GM20000 (cell line): ENCODE measurements at places on chromosomes 5 and 9.

DNA sequence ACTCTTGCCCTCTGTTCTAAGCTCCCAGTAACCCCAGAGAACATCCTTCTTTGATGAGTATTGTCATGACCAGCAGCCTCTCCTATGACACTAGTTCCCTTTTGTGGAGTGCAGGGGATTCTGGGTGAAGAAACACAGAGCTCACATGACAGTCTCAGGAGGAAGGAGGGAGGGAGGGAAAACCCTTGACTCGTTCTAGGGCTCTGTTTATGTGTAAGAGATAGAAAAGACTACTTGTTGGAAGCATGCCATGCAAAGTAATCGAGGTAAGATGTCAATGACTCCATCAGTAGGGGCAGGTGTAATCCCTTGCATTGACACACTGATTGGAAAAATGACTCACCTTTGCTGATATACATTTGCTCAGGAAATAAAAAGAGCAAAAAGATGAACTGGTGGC is 190.2 kb upstream of the ELL2 start:
- no peak for DNase-seq

DNA sequence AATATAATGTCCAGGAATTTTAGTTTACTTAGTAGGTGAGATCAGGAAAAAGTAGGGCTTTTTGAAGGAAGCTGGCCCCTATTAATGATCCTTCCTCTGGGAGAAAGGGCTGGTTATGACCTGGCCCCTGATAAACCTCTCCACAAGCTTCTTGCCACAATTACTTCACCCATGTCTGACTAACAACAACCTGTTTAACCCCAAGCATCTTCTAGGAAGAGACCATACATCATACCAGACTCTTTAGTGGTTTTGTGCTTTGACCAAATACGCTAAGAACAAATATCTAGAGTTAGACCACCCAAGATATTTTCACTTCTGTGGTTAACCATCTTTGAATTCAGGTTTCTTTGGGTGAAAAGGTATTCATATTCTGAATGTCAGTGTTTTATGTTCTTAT is 174.0 kb upstream of the SLC27A6 start:
- DNase-seq = no peak

- no peak for DNase-seq
Observed at GRCh38 chr5:98535901-98536300, 237.6 kb upstream of the RGMB start.

- no peak for DNase-seq
Observed at GRCh38 chr9:93447655-93448054, 3.8 kb upstream of the FAM120A start.

DNA sequence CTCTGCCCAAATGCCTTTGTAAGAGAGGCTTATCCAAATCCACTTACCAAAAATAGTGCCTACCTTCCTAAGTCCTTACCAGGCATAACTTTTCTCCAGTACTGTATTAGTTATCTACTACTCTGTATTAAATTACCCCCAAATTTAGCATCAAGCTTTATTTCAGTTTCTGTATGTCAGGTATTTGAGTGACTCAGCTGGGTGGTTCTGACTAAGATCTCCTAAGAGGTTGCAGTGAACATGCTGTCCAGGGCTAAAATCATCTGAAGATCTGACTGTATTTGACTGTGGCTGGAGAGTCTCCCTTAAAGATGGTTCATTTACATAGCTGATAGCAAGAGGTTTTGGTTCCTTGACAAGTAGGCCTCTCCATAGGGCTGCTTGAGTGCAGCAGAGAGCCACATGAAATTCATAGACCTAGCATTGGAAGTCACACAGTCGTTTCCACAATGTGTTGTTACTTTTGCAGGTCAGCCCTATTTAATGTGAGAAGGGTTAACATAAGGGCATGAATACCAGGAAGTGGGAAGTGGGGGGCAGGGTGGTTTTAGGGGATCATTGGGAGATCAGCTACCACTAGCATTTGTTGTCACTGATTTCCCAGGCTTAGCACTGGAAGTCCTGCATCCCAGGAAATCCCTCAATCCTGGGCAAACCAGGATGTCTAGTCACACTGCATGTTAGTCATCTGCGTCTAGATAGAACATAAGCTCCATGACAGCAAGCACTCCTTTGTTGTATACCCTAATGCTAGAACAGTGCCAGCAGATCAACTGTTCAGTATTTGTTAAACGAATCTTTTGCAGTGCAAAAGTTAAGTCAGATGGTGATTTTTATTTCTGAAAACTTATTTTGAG is 2.0 kb upstream of the ZNF622 start:
- DNase-seq = peak; percentile 54
